Pons (tissue), 1 donor: ENCODE measurements at places on chromosomes 3 and 15.

- peak; percentile 42 for DNase-seq
These were observed 1.2 kb upstream of the EIF3J start for GRCh38 chr15:44535523-44536301.

DNA sequence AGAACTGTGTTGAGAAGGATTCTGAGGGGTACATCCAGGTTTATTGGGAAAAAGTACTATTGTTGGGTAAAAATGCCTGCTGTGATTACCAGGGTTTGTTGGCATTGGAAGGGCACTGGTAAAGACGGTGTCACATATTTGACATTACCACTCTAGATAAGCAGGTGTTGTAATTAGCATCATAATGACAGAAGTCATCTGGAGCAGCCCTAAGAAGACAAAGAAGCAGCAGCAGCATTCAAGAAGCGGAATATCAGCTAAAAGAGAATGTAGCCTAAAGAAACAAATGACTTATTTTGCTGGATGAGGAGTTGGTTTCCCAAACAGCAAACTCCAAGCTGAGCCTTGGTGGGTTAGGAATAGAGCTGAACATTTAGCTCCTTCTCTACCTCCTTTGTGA lies 30.5 kb upstream of the ZFAND6 start:
- no peak for DNase-seq

DNA sequence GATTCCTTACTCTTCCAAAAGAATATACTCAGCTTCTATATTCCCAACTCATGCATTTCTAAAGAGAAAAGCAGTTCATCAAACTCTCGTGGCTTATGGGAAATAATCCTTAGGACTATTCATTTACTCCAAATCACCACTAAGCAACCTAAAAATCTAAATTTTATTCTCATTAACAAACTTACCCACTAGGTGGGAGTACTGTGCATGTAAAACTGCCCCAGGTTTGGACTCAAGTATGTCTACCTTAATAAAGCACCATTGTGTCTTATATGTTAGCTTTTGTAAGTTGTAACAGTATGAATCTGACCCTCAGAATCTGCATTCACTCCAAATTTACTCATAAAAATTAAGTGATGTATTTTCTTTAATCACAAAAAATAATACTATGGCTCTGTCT lies 25.3 kb downstream of the RAD18 start:
- DNase-seq, result no peak

GRCh38 chr15:80695911-80696661 lies 976 bp downstream of the ABHD17C start:
- no peak for DNase-seq

DNA sequence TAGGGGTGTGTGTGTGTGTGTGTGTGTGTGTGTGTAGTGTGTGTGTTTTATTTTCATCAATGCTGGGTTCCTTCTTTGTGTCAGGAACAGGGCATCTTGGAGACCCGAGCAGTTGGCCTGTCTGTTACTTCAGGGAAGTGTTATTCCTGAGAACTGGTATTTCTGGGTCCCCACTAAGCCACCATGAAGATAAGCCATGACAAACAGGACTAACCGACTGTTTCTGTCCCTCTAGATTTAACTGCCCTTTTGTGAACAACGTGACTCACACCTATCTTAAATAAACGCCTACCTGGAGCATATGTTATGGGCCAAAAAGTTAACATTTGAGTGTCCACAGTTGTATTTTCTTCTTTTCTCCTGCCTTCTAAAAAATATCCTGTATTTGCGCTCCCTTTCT lies 19.5 kb downstream of the SIDT1 start:
- no peak for DNase-seq

- DNase-seq, result no peak
These were observed 99.9 kb downstream of the EEFSEC start for GRCh38 chr3:128253150-128253549.

- DNase-seq, result no peak
These were observed 102.7 kb downstream of the ATP1B3 start for GRCh38 chr3:141979050-141979671.

GRCh38 chr15:37824717-37825382 lies 109.6 kb upstream of the TMCO5A start:
- peak; percentile 7 for DNase-seq

DNA sequence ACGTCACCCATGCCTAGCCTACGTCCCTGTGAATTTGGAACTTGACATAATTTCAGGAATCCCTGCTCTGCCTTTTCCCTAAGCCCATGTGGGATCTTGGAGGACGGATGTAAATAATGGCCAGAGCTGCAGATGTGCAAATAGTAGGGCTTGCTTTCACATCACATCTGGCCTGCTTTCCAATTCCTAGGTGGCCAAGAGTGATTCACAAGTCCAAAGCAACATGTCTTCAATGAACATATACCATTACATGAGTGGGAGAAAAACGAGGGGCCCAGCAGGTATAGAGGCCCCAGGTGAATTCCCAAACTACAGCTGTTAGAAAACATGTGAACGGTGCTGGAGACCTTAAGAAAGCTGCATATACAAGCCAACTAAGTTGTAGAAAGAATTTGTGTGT lies 214.6 kb downstream of the MAGI1 start:
- no peak for DNase-seq

- DNase-seq, result peak; percentile 89
These were observed 117.6 kb downstream of the PDE8A start for GRCh38 chr15:85099195-85099803.

- no peak for DNase-seq
These were observed 28.2 kb downstream of the PSMD6 start for GRCh38 chr3:63995086-63995485.

- peak; percentile 24 for DNase-seq
These were observed at the start of gene DNAH12 for GRCh38 chr3:57544181-57545125. Gene DNAH12, minus strand, starts transcription at chr3:57544344. Its CDS starts 1,474 bp downstream, at chr3:57542870.

DNA sequence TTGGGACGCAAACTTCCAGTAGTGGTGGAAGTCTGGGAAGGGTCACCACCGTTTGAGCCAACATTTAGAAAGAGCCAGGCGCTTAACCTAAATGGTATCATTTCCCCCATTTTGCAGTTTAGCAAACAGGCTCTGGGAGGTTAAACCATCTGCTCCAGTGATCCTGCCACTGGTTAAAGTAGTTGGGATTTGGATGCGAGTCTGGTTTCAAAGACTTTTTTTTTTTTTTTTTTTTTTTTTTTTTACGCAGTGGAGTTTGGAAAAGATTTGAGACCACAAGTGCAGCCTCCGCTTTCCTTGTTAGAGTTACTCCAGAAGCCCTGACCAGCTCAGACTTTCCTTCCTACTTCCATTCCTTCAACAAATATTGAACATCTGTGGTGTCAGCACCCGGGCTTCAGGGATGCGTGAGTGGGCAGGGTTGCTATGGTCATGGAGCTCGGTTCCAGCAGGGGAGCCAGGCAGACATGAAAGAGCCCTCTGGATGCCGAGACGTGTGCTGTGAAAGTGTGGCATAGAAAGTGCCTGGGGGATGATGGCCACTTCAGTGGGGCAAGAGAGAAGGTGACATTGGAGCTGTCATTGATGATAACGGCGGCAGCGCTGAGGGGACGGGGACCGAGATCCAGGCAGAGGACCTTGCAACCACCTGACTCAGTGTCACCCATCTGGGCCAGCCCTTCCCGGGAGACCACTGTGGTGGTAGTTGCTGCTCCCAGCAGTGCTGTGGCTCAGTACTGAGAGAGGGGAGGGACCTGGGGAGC lies 1.1 kb upstream of the RNU6-1 start:
- peak; percentile 50 for DNase-seq

DNA sequence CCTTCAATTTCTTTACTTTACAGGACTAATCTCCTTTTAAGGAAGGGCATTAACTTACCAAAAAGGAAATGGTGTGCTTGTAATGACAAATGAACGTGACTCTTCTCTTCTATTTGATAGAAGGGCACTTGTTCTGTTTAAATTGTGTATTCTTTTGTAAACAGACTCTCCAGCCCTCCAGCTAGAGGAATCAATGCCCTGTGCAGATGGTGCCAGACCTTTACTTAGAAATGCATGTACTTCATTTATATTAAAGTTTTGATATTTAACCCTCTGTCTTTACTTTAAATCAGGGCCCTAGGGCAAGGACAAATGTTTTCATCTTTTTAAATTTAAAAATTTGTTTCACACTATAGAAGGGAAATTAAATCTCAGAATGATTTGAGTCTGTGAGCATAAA lies 355.1 kb downstream of the GBE1 start:
- DNase-seq, result no peak

GRCh38 chr15:80906159-80906766 lies 83.4 kb downstream of the MESD start:
- DNase-seq, result no peak

- no peak for DNase-seq
These were observed 353.1 kb upstream of the BCHE start for GRCh38 chr3:166190360-166190759.

DNA sequence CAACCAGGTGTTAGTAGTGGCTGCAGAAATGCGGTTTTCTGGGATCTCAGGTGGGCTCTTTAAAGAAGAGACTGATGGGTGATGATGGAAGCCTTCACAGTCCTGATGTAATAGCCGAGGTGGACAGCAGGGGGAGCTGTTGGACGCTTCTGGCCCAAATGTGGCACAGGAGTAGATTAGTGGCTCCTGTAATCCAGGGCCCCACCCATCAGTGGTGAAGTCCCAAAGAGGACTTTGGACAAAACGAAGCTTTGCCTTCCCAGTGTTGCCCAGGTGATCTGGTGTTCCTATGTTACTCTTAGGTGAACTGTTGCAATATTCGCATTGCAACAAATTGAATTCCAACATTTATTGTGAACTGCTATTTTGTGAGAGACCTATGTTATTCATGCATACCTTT lies 31.8 kb upstream of the MYZAP start:
- peak; percentile 44 for DNase-seq

DNA sequence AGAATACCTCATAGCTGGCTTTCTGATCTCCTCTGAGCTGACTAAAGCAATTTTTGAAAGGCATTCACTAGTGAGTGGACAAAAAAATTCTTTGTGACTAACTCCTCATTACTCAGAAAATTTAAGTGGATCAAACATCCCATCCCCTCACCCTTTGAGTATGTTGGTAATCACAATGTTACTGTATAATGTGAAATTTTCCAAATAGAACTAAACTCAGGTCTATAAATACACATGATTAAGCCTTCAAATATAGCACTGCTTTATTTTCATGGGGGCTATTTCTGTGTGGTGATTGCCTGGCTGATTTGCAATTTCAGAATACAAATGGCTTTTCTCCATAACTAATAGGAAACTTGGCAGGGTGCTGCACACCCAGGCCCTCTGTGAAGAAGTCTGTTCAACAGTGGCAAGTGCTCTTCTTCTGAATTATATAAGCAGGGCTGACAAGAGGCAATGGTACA lies 45.9 kb upstream of the ACTC1 start:
- DNase-seq, result peak; percentile 43

GRCh38 chr3:100665230-100665629 lies 44.1 kb upstream of the TFG start:
- no peak for DNase-seq

- DNase-seq, result peak; percentile 94
These were observed 1.4 kb downstream of the LMOD3 start for GRCh38 chr3:69120879-69121464.

DNA sequence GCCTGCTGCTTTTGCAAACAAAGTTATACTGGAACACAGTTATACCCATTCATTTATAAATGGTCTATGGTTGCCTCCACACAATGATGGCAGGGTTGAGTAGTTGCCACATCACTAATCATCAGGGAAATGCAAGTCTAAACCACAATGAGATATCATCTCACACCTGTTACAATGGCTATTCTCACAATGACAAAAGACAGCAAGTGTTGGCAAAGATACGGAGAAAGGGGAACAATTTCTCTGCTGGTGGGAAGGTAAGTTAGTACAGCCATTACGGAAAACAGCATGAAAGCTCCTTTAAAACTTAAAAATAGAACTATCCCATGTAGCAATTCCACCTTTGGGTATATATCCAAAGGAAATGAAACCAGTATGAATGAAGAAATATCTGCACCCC lies 261.4 kb downstream of the TJP1 start:
- no peak for DNase-seq

- no peak for DNase-seq
These were observed 28.5 kb downstream of the ACKR4 start for GRCh38 chr3:132625613-132626012.

- no peak for DNase-seq
These were observed 18.9 kb downstream of the SV2B start for GRCh38 chr15:91118817-91119590.

- no peak for DNase-seq
These were observed 17.4 kb upstream of the CHD2 start for GRCh38 chr15:92882697-92883162.

DNA sequence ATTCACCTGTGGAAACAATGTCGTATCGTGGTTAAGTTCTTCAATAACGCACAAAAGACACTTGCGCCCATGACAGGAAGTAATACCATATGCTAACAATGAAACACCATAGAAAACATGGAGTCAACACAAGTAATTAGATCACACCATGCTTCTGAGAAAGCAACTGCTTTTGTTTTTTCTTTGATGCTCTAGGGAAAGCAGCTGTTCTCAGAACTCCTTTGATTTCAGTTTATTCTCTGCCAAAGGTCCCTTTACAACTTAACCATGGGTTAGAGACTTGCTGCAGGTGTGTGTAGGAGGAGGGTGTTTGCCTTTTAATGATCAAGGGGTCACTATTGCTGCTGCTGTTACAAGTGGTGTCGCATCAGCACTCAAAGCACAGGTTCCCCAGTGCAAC lies 324.0 kb upstream of the SLCO3A1 start:
- no peak for DNase-seq

GRCh38 chr3:127739347-127740135 lies 66.8 kb downstream of the ABTB1 start:
- DNase-seq, result no peak

GRCh38 chr3:41208507-41209220 lies 9.4 kb downstream of the CTNNB1 start:
- DNase-seq, result no peak

DNA sequence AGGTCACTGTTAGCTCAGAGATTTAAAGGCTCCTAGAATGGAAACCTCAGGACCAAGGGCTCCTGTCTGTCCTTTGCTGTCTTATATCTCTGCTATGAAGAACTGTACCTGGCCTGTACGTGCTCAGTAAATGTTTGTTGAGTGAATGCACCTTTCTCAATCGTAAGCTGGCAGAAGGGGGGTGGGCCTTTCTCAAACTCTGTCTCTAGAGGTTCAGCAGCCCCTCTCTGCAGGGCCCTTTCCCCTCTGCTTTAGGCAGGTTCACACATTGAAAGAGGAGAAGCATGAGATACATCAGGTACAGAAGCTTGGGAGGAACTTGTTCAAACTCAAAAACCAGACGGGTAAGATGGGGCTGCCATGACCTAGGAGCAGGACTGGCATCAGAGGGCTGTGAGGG lies 155.6 kb downstream of the GOLGA6L4 start:
- DNase-seq, result no peak

DNA sequence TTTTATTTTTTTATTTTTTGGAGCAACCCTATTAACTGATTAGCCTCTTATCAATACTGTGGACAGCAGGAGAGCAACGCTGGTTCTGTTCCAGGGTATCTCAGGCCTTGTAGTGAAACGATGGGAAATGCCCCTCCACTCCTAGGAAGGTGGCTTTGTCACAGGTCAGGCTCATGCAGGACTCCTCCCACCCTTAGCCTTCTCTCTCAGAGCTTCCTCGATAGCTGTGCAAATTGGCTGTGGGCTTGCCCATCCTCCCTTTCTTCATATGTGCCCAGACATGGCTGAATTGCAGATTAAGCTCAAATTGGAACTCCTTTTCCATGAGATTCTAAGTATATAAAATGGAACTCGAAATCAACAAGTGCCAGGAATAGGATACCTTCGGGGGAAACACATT lies 38.5 kb downstream of the TMEM41A start:
- DNase-seq, result no peak

GRCh38 chr15:67164401-67164791 lies 90.1 kb downstream of the AAGAB start:
- no peak for DNase-seq
